Endothelial cell (in vitro differentiated cells): ENCODE measurements at places on chromosomes 2 and 18.

DNA sequence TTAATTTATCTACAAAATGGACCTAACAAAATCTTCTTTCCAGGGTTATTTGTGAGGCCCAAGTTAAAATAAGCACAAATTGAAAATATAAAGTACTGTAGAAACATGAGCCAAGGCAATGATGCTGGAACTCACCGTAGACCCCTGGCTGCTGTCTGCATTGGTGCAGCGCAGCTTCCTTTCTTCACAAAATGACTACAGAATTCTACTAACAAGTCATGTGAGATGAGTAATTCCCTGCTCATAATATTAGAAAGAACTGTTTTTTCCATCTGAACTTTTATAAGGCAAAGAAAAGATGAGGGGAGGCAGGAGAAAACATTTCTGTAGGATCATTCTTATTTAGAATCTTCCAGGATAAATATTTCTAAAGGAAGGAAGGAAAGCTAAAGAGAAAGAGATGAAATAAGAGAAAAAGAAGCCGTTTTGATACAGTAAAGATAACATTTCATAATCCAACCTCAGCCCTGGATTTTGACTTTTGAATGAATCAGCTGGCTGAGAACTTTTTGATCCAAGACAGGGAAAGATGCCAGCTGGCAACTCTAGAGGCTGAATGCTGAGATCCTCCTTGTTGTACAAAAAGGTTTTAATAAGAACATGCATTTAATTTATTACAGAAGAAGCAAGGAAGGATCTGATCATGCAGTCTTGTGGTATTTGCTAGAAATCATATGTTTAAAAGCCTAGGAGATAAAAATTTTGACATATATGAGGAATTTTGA lies 183.9 kb upstream of the KLHL14 start:
- no peak for DNase-seq

DNA sequence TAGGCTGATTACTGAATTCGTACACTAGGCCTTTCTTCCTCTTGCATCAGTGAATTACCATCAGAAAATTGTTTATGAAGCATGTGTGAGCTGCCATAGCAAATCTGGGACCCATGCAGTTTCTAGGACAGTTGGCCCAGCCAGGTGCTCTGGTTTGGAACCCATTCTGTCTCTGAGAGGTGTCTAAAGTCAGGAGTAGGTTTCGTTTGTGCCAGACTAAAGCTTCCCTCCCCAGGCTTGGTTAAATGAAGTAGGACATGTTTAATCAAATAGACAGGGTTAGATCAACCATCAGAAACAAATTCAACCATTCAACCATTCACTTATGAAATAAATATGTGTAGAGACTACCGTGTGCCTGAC lies 176.9 kb downstream of the ALPK2 start:
- DNase-seq = no peak

GRCh38 chr2:240933048-240933965 lies 27.2 kb downstream of the CROCC2 start:
- DNase-seq = no peak

DNA sequence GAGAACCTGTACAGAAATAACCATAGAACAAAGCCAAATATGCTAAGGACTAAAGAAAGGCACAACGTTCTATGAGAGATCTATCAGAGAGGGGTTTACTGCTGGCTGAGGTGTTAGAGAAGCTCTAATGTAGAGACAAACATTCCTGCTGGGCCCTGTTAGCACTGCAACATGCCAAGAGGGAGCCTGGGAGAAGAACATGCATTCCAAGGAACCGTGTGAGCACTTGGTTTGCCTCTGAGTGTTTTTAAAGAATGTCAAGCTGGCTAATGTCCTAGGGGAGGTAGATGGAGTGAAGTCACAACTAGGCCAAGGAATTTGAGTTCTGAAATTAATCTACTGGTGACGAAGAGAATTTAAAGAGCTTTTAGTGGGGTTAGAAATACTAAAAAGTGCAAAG lies 384.3 kb upstream of the LYPD1 start:
- DNase-seq = no peak

DNA sequence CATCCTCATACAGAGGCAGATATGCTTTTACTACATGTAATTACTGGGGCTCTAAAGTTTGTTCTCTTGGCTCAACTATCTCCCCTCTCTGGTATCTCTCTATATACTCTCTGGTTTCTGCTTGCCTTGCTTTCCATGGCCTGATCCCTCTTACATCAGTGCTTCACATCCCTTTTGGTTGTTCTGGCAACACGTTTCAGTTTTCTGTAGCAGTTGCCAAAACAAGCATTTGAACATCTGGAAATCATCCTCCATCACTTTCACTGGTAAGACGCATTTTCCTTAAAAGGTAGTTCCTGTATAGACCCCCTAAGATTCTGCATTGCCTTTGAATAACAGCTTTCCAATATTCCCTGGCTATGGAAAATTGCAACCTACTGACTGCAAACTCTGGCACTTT lies 25.9 kb downstream of the COL5A2 start:
- no peak for DNase-seq

DNA sequence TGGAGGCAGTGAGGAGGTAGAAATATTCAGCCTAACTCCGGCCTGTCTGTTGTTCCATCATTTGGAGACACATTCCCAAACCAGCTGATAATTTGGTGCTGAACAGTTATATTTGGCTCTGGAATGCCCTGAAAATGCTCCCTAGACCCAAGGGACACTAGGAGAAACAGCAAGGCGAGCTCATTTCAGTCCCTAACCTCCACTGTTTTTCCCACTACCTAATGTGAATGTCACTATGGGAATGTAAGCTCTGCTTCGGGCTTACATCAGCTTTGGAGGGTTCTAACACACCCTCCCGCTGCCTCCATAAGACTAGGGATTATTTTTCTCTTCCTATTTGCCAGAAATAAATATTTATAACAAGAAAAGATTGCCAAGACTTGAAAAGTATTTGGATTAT lies 103.5 kb downstream of the ANTXR1 start:
- DNase-seq = no peak

DNA sequence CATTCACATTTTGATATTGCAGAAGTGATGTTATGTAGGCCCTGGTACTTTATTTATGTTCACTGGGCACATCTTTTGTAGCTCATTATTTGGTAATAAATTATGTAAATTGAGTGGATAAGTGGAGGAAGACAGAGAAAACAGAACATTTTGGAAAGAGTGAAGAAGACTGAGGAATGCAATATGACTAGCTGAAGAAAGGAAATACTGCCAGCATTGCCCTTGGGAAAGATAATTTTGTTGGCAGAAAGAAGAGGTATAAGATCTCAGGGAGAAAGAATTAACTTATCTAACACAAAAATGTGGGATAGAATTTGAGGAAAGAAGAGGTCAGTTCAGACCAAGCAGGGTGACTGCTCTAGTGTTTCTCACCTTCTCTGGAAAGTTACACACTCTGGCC lies 118.8 kb downstream of the TTC27 start:
- no peak for DNase-seq

DNA sequence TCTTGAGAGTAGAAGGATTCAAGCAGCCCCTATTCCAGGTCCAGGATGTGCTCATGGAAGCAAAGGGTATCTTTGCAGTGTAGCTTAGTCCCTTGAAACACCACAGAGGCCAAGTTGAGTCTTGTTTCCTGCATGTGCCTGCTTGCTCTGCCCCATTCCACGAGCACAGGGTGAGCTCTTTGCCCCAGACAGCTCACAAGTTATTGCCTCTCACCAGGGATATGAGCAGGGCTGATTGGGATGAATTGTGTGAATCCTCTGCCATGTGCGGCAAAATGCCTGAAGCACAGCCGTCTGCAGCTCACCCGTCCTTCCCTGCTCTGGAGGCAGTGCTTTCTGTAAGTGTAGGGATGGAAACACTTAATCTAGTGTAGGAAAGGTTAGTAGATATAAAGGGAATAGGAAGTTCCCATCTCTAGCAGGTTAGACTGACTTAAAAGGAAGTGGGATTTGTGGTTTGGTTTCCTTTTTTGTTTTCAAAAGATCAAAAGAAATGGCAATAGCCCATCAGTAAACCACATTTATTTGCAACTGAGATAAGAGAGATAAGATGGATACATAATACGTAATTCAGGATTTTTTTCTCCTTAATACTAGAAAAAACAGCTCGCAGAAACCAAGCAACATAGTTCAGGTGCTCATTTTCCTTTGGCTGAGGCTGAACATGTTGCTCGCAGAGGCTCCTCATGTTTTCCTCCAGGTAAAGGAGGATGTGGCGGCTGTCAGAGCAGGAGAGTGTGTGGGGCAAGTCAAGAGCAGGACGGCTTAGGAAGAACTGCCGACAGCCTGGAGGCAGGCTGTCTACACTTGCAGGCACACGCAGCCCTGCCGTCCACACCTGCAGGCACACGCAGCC lies 41.4 kb downstream of the TMEM182 start:
- no peak for DNase-seq

DNA sequence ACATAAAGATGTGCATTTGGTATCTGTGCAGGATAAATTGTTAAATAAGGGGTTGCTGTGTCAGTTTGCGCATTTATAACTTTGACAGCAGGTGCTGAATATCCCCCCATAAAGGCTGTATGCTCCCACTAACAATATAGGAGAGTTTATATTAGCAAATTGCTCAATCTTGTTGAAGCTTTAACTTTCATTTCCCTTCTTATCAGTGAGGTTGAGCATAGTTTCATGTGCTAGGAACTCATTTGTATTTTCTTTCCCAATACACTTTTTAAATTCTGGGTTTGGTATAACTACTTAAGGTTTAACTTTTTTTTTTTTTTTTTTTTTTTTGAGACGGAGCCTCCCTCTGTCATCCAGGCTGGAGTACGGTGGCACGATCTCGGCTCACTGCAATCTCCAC lies 89.0 kb downstream of the FAM117B start:
- DNase-seq = no peak

DNA sequence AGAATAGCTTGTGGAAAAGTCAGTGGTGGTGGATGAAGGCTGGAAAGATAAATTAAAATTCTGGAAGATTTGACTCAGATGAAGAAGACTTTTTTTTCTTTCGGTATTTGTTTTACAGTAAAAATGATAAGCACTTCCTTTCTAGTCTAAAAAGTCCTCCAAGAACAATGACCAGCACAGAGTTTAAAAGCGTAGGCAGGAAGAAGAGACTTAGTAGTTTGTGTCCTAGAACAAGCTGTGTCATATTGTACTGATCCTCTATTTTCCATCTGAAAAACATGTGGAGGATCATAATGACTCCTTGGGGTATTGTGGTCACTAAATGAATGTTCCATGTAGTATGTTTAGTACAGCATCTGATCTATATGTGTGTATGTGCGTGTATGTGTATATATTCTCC lies 132.4 kb upstream of the FSHR start:
- DNase-seq = no peak

GRCh38 chr2:58197894-58198293 lies 43.2 kb downstream of the FANCL start:
- DNase-seq = no peak

- DNase-seq = no peak
These were observed 20.3 kb downstream of the TBR1 start for GRCh38 chr2:161436411-161436810.

DNA sequence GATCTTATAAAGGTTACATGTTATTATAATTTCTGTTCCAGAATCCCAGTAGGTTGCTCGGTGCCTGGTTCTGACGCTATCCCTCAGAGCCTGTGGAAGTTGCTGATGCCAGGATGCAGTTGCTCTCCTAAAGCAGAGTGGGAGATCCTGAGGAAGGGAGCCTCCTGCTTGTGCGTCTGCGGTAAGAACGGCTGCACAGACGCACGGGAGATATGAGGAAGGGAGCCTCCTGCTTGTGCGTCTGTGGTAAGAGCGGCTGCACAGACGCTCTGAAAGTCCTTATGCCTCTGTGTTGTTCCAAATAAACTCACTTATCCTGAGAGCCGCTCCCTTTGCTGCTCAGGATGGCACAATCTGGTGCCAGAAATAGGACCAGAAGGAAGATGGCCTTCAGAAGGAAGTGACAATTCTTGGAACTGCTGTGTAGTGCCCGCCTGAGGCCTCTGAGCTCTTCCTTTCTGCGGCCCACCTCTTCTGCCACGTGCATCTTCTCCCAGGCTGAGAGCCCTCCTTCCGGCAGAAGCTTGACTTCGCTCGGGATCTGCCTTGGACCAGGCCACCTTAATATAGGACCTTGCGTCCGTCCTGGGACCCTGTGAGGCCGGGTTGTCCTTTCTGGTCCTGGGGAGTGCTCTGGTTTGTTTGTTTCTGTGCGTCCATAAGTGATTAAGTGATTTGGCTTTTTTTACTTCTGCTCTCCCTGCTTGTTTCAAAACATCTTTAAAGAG lies 89.5 kb downstream of the RTP5 start:
- DNase-seq = no peak

DNA sequence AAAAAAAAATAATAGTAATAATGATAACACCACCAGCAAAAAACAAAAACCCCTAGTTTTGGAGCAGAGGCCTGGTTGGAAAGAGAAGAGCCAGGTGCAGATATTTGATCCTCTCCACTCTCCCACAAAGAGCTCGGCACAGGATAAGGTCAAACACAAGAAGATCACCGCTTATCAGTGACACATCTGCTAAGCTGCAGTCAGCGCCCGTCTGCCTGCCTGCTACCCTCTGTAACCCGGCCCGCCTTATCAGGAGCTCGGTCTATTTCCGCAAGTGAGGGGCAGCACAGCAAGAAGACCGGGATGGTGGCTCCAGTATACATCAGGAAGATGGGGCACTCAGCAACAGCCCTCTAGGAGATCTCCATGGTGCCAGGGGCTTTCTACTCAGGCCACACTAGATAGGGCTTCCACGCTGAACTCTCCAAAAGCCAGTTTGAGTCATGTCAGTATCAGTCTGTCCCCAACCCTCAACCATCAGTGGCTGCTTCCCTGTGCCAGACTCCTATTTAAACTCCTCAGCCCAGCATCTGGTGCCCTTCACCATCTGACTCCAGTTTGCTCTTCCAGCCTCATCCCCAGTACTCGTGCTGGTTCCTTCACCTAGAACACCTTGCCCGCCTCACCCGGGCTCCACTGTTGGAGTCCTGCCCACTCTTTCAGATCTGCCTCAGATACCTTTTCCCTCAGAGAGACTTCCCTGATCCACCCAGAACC lies 67.3 kb upstream of the PPP1CB start:
- DNase-seq = no peak

DNA sequence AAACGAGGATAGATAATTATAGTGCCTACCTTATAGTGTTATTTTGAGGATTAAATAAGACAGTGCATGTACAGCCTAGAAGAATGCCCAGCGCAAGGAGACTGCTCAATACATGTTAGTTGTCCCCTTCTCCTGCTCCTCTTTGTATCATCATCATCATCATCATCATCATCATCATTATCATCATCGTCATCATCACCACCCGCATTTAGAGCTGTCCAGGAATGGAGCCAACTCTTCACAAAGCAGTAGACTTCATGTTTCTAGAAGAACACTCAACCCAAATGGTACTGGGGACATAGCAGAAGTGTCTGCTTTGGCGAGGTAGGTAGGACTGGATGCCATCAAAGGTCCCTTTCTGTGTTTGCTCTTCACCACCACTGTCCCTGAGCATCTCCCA lies 116.0 kb downstream of the TRIM43 start:
- no peak for DNase-seq

DNA sequence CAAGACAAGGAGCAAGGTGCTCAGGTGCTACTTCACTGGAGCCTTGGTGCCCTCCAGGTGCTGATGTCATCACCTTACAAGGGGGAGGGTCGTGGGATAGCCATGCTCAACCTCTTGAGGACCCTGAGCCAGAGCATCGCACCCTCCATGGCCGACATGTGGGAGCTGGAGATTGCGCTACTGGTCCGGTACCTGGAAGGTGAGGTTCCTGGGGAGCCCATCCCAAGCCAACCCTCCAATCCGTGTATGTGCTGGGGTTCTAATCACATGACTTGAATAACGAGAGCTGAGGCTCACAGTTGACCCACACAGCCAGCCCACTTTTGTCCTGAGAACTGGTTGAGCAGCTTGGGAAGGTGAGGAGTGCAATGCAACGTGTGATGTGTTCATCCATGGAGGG lies 25.9 kb downstream of the MROH2A start:
- no peak for DNase-seq

- no peak for DNase-seq
These were observed 166.4 kb downstream of the ANKRD44 start for GRCh38 chr2:197144183-197144582.
